ENCODE measurements at places on chromosomes 2 and 18. TPM values are rescaled to one million over a fixed set of nuclear protein-coding genes. Genes with fewer than 3 reads are reported as not detected.

DNA sequence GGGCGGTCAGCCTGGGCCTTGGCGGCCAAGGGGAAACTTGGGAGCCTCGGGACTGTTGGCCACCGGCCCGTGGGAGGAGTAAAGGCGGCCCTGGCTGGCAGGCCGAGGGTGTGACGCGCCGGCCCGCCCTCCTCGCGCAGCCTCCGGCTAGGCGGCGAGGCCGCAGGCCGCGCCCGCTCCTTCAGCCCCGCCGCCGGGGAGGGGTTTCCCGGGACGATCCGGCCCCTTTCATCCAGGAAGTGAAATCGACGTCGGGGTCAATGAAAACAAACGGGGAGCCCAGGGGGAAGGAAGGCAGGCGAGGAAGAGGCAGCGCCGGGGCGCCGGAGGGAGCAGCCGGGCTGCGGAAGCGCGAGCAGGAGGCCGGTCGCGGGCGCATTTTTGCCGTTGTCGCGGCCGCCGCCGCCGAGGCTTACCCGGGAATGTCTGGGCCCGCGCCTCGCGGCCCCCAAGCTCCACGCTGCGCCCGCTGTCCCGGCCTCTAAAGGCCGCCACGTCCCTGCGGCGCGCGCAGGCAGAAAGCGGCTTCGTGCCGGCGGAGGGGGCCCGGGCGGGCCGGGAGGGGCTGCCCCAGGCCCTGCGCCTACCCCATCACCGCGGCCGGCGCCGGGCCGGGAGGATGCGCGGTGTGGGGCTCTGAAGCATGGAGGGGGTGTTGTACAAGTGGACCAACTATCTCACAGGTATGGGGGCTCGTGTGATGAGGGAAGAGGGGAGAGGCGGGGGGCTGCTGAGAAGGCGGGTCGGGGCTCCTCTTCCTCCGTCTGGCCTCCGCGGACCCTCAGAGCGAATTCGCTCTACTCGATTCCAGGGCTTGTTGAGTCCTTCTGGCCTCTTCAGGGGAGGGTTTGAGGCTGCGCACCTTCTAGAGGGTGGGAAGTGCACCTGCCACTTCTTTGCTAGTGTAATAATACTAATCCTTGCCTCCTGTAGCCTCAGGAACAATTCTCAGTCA lies at the start of gene PLEKHA3:
PLEKHA3 (plus strand) TSS at position 231 of the 955 bp plus-strand sequence; CDS start at position 644, 413 bp downstream.
- DNase-seq, result peak; percentile 41

DNA sequence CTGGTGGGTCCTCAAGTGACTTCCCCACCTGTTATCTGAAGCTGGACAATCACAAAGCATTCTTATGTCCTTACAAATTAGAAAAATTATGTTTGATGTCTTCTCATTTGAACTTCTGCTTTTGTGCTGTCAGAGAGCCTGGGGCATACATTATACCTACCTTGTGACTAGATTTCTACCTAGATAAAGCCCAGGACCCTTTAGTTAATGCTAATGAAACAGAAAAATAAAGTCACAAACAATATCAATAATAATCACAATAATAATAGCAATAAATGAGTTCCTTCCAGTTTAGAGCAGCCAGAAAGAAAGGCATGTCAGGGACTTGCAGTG lies 456.4 kb downstream of the SETBP1 start:
- no peak for DNase-seq

- DNase-seq, result no peak
These were observed 10.9 kb downstream of the CCDC68 start for GRCh38 chr18:54948350-54948837.

- DNase-seq, result no peak
These were observed 1.7 kb downstream of the IL1RL1 start for GRCh38 chr2:102313025-102313424.

PPP1R1C gene
- total RNA-seq, result 0.93 TPM
